NCI-H226 (cell line): ENCODE measurements at places on chromosomes 16 and 17.
A peak's percentile ranks its signal among the peaks of the same experiment; 100 is the strongest.

- DNase-seq = peak; percentile 29
Observed at GRCh38 chr17:50425682-50426471, at the start of gene ACSF2. TSS of gene ACSF2 (plus strand) at chr17:50426218. CDS start at chr17:50426262, 44 bp downstream.

DNA sequence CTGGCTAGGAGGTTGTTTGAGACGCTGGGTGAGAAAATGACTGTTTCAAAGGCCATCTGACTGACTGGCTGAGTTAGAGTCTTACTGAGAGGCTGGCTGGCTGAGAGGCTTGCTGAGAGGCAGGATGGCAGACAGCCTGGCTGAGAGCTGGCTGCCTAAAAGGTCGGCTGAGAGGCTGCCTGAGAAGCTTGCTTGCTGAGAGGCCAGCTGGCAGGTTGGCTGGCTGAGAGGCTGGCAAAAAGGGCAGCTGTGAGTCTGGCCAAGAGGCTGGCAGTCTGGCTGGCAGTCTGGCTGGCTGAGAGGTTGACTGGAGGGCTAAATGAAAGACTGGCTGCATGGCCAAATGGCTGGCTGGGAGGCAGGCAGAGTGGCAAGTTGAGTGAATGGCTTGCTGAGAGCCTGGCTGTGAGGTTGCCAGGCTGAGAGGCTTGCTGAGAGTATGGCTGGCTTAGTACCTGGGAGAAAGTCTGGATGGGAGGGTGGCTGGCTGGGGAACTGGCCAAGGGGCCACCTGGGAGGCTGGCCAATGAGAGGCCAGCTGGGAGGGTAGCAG lies 35.3 kb upstream of the ACSM2B start:
- no peak for DNase-seq

- DNase-seq = no peak
Observed at GRCh38 chr16:66682271-66682670, 14.3 kb downstream of the CMTM4 start.

DNA sequence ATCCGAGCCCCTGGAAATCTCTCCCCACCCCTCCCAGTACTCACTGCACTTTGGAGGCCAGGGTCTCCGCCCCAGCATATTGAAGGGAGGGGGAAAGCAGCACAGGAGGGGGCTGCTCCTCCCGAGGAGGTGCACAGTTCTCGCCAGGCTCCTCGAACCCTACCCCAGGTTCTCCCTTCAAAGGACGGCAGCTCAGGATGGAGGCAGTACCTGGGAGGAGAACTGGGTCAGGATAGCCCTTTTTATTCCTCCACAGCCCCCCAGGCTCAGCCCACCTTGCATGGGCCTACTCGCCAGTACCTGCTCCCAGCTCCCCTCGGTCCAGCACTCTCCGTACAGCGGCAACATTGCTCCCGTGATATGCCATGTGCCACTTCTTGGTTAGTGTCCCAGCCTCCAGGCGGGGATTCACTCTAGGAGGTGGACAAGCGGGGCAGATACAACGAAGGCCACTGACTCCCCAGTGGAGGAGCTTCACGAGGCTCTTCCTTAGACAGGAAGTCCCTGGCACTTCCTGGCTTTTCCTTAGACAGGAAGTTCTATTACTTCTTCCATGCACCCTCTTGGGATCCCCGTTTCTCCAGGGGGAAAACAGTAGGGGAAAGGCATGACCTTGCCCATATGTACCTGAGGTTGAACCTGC lies 2.1 kb upstream of the GPS2 start:
- DNase-seq = no peak

- peak; percentile 56 for DNase-seq
Observed at GRCh38 chr17:16273499-16273898, 56.5 kb downstream of the PIGL start.

DNA sequence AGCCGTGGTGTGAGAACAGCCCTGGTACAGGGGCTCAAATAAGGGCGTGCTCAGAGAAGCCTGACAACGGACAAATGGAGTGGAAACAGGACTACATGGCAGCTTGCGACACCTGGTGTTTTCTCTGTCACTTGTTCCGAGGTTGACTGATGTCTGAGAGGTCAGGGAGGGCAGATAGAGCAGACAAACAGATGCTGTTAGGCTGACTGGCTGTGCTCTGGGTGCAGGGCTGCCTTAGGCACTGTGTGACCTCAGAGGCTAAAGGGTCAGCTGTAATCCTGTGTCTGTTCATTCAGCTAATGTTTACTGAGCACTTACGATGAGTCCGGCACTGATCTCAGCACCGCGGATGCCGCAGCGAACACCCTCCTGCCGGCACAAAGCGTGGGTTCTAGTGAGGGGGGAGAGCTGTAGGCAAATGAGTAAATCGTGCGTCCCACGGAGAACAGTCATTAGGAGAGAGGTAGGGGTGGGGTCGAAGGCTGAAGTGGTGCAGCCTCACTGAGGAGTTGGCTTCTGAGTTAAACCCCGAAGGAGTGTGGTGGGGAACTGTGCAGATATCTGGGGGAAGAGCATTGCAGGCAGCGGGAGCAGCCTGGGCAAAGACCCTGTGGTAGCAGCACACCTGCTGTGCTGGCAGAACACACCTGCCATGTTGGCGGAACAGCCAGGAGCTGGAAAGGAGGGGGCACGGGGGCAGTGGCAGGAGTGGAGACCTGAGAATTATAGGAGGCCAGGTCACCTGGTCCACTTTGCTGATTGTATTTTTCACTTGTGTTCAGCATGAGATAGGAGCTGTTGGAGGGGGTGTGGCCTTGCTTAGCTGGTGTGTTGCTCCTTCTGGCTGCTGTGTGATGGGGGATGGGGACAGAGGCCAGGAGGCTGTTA lies 35.0 kb downstream of the GPT2 start:
- DNase-seq = no peak

DNA sequence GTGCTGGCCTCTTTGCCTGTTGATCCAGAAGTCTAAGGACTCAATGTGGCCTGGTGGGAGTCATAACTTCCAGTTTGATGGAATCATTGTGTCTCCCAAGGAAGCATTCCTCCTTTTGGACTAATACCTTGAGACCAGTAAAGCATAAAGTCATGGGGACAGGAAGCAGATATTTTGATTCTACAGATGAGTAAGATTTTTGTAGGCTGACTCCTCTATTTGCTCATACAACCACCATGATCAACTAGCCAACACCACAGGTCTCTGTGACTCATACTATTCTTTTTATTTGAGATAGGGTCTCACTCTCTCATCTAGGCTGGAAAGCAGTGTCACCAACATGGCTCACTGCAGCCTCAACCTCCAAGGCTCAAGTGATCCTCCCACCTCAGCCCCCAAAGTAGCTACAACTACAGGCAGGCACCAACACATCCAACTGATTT lies 6.2 kb downstream of the MT2A start:
- DNase-seq = peak; percentile 80

DNA sequence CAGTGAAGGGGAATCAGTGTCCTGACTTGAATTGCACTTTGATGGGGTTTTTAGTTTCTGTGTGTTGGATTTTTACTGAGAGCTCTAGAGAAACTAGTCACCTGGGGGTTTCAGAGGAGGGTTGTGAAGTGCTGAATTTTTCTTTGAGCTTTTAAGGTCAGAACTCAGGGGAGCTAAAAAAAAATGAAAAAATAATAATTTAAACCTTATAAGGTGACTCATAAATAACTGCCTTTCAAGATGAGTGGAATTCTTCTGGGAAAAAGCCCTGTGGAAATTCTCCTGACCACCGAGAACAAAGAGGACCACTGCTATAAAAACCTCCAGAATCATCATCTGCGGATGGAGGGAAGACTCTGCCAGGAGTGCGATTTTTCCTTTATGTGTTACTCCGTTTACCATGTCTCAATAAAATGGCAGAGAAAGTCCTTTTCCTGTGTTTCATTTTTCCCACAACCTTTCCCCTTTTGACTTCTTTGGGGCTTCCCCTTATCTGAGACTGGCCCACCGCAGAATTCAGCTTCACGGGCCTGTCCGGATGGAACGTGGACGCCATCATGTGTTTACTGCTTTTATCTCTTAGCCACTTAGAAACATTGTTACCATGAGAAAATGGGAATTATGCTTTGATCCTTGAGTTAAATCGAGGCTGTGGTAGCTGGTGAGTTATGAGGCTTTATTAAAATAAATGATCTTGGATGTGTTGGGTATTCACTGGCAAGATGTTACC lies 39.7 kb downstream of the RPTOR start:
- DNase-seq = no peak

- no peak for DNase-seq
Observed at GRCh38 chr16:24367186-24367710, 111.1 kb downstream of the CACNG3 start.
